ENCODE measurements at places on chromosomes 6 and 20.

GRCh38 chr6:154537511-154538325 lies 27.2 kb upstream of the CNKSR3 start:
- no peak for DNase-seq

DNA sequence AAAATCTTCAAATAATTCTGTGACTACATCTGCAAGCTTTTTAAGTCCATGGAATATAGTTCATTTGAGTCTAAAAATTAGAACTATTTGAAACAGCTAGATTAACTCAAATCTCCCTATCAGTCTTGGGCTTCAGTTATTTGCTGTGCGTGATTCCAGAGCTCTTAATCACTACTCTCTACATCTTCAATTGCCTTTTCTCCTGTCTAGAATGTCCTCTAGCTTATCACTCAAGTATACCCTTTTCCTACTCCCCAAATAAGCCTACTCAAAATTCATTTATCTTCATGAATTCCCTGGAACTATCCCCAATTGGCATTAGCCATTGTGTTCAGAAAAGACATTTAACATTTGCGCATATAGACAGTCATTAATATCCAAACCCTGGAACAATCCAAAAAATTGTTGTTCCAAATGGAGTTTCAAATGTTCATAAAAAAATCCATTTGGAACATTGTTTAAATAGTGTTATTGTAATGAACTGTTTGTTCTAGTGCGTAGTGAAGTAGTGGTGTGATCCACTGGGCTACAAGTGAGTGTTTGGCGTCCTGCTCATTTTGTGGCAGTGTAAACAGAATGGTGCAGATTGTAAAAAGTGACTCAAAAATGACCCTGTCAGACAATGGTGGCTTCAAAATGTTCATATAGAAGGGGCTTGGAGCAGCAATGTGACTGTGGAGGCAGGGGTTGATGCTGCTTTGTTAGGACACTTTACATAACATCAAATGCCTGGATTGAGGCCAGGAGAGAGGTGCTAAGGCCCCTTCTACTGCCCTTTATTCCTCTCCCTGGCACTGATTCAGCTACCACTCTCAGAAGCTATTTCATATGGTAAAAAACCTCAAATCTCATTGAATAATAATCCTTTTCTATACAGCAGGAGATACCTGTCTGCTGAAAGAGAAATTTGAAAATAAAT lies 122.3 kb downstream of the KIF6 start:
- DNase-seq = no peak

DNA sequence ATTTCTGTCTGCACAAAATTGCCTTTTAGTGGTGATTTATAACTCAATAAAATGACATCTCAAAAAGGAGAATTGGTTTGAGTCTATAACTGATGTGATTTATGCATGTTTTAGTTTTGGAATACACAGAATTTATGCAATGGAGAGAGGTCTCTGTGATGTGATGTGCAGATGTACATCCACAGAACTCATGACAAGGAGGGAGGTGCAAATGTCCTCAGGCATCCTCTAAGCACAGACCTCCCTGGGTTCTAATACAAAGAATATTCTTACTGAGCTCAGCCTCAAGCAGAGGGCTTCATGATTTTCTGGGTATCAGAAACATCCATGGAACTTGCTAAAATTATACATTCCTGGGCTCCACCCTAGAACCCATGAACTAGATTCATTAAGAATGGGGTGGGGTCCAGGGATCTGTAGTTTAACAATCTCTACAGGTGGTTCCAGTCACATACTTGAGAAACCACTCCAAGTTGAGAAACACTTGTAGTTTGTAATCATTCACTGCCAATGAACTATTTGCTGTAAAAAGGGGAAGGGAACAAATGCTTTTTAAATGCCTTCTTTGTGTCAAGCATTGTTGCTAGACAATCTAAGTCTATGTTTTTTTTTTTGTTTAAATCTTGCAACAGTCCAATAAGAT lies 60.2 kb upstream of the NEDD9 start:
- DNase-seq = no peak

GRCh38 chr6:28635547-28636158 lies 110.0 kb downstream of the GPX5 start:
- DNase-seq = peak; percentile 61

GRCh38 chr20:62742550-62742949 lies 33.9 kb downstream of the NTSR1 start:
- no peak for DNase-seq

DNA sequence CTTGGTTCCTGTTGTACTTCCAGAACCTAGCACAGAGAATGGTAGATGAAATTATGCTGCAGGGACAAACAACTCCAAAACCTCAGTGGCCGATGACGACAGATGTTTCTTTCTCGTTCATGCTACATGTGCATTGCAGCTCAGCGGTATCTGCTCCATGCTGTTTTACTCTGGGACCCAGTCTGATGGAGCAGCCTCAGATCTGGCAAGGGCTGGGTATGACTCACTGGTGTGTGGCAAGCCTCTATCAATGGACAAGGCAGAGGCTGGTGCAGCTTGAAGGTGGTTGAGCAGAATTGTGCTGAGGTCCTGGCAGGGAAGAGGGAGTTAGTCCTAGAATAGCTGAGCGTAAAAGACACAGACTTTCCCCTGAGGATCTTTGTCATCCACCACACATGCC lies 10.3 kb upstream of the BLCAP start:
- no peak for DNase-seq

DNA sequence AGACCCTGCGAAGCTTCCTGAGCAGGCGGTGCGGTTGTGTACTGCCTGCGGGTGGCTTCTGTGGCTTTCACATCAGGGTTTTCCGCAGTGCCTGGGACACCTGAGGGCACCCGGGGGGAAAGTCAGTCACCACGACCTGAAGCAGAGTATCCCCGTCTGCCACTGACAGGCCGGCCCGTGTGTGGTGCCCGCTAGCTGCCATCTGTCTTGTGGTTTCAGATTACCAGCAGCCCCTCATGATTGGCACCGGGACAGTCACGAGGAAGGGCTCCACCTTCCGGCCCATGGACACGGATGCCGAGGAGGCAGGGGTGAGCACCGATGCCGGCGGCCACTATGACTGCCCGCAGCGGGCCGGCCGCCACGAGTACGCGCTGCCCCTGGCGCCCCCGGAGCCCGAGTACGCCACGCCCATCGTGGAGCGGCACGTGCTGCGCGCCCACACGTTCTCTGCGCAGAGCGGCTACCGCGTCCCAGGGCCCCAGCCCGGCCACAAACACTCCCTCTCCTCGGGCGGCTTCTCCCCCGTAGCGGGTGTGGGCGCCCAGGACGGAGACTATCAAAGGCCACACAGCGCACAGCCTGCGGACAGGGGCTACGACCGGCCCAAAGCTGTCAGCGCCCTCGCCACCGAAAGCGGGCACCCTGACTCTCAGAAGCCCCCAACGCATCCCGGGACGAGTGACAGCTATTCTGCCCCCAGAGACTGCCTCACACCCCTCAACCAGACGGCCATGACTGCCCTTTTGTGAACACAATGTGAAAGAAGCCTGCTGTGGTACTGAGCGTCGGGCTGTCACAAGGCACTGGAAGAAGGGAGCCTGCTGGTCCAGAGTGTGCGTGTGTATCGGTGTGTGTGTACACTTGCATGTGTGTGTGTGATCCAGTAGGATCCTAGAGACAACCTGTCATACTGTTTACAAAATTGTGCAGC lies 54.4 kb downstream of the GOPC start:
- peak; percentile 79 for DNase-seq

DNA sequence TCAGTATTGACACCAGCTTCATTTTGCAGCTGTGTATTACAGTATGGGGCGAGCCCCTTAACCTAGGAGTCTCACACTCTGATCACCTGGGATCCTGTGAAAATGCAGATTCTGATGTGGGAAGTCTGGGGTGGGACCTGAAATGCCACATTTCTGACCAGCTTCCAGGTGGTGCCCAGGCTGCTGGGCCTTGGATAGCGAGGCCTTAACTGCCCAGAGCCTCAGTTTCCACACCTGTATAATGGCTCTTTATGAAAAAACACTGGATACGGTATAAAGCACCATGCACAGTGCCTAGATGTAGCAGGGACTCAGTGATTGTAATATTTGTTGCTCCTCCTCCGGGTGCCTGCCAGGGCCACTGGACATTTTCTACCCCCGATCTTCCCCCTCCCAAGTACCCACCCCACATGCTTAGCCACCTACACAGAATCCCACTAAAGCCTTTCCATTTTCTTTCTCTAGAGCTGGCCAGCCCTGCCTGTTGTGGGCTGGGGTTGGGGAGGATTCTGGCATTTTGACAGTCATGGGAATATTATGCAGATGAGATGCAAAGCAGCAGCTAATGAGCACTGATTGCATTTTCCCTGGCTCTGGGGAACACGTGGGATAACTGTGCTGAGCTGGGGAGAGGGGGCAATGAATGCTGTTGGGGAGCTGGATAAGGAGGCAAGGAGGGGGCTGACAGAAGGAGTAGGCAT lies 44.8 kb downstream of the SPDEF start:
- peak; percentile 55 for DNase-seq

DNA sequence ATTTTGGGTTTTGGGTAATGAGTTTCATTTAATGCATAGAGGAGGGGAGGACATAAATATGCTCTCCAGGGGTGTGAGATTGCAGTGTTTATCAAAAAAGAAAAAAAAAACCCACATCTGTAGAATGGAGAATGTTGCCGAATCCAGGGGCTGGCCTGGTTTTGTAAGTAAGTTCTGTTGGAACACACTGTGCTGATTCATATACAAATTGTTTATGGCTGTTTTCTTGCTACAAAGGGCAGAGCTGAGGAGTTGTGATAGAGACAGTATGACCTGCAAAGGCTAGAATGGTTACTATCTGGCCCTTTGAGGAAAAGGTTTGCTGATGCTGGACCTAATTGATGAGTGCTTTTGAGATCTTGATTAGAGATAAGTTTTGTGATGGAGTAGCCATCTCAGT lies 30.4 kb downstream of the SCAF8 start:
- DNase-seq = no peak

- no peak for DNase-seq
Measured at GRCh38 chr6:121999456-122000065, 399.9 kb upstream of the HSF2 start.

- DNase-seq = peak; percentile 91
Measured at GRCh38 chr6:42963855-42964605, 3.5 kb downstream of the GNMT start.

DNA sequence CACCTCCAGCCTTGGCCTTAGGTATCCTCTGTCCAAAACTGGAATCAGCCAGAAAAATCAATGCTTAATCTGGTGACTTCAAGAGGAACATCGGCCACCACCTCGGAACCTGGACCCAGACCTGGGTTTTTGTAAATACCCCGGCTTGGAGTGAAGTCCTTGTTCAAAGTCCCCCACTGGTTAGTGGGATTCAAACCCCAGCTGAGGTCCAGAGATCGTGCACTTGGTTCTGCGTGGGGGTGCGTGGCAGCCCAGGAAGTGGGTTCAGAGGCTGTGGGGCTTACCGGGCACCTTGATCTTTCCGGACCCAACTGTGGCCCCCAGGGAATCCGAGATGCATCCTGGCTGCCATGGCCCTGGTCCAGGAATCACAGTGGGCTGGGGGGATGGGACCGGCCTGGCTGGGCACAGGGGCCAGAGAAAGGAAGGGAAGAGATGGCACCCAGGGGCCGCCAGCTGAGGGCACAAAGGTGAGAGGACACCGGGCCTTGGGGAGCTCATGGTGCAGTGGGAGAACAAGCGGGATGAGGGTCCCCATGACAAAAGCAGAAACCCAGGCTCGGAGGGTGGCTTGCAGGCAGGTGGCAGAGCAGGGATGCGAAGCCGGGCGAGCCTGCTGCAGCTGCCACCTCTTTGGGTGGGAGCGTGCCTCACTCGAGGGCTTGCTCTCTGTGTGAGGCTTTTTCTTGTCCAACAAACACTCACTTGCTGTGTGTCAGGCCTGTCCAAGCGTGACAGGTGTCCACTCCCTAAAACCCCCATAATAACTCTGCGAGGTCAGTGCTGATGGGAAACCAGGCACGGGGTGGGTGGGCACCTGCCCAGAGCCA lies 27.7 kb downstream of the ZBP1 start:
- peak; percentile 60 for DNase-seq

DNA sequence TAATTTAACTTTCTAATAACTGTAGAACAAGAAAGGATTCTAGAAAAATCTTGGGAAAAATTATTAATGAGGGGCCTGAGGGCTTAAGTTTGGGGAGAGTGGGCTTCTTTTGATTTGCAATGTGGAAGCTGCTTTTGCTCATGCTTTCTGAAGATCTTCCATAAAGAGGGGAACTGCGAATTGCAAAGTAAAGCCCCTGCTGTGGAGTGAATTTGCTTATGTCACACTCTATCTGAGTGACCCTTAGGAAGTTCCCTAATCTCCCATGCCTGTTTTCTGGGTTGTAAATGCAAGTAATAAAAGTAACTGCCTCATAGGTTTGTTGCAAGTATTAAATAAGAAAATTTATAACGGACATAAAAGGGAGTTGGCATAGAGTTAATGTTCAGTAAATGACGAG lies 301.2 kb downstream of the PLCB1 start:
- no peak for DNase-seq

DNA sequence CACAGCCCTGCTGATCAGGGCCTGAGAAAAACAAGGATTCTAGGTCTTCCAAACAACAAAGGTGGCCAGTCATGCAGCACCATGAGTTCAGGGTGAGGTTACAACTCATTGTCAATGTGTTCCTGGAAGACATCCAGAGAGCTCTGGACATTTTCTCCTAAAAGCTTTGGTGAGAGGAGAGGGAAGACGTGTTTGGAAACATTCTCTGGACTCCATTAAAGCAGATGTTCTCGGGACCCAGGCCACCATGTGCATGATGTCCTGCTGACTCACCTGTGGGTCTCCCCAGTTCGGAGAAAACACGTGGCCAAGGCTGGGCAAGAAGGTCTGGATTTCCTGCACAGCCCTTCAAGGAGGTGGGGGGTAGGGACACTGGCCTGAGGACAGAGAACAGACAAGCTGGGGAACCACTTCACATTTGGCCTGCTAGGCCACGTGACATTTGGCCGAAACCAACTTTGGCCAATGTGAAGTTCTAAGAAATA lies 61.6 kb downstream of the KCNB1 start:
- DNase-seq = no peak

DNA sequence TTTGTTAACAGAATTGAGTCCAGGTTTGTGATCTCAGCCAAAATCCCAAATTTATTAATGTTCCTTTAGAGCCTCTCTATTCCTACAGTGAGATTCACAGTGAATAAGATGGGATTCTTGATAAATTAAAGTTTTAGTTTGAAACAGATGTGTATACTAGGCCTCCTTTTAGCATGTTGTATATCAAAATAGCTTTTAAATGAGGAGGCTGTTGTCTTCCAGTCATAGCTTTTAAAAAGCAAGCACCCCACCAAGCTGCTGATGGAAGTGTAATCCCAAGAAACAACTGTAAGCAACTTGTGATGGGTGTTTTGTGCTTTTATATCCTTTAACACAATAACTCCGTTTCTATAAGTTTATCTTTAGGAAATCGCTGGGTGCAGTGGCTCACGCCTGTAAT lies 7.0 kb downstream of the GTF2H5 start:
- DNase-seq = no peak

GRCh38 chr6:143867236-143867635 lies 3.0 kb downstream of the ZC2HC1B start:
- no peak for DNase-seq

DNA sequence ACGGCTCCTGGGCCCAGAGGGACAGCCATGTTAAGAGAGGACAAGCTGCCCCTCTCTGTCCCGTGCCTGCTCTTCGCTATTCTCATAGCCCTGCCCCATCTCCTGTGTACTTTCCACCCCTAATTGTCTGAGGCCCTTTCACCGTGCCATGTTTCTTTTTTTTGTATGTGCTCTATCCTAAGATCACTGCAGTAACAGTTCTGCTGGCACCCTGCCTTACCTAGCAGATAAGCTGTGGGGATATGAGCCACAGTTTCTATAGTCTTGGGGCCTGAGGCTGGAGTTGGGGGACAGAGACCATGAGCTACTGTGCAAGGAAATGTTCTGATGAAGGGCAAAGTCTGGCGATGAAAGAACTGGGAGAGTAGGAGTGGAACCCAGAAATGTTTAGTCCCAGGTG lies 269.5 kb upstream of the CITED2 start:
- DNase-seq = no peak
